ENCODE measurements at places on chromosomes 11 and 22.

- no peak for DNase-seq
Observed at GRCh38 chr11:117961896-117962295, 24.3 kb upstream of the IL10RA start.

DNA sequence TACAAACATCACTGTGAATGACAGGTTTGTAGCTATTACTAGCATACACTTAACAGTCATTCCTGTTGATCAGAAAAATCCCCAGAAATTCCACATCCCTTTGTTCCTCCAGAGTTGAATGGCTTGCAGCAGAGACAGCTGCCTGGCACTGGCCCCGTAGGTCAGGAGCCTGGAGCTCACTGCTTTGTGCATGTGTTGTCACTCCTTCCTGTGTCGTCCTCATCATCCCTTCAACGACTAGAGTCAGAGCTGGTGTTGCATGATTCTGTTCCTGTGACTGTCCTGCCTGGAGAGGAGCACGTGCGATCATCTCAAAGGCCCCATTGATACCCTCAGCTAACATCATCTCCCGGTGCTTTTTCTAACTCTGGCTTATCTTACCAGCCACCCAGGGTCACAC lies 58.3 kb downstream of the LDLRAD3 start:
- DNase-seq: no peak

- DNase-seq: no peak
Observed at GRCh38 chr22:25966448-25966913, 202.8 kb upstream of the SEZ6L start.

GRCh38 chr11:17612221-17613188 lies 65.4 kb downstream of the OTOG start:
- no peak for DNase-seq

GRCh38 chr11:112886434-112887370 lies 74.5 kb upstream of the NCAM1 start:
- no peak for DNase-seq

DNA sequence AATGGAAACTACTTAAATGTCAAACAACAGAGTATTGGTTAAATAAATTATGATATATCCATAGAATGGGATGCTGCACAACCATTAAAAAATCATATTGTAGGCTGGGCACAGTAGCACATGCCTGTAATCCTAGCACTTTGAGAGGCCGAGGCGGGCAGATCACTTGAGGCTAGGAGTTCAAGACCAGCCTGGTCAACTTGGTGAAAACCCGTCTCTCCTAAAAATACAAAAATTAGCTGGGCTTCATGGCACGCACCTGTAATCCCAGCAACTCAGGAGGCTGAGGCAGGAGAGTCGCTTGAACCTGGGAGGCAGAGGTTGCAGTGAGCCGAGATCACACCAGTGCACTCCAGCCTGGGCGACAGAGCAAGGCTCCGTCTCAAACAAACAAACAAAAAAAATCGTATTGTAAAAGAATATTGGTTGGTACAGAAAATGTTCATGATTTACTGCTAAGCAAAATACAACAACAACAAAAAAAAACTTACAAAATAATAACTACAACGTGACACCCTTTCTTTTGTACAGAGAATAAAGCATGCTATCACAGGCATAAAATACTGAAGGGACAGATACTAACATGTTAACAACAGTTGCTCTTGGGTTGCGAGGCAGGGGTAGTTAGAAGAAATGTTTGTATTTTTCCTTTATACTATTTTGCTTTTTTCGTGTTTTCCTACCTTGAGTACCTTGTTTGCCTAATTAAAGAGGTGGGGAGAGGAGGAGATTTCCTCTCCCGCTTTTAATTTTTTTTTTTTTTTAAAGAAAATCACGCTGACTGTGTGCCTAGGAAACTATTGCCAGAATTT lies 21.3 kb upstream of the RRAS2 start:
- no peak for DNase-seq

DNA sequence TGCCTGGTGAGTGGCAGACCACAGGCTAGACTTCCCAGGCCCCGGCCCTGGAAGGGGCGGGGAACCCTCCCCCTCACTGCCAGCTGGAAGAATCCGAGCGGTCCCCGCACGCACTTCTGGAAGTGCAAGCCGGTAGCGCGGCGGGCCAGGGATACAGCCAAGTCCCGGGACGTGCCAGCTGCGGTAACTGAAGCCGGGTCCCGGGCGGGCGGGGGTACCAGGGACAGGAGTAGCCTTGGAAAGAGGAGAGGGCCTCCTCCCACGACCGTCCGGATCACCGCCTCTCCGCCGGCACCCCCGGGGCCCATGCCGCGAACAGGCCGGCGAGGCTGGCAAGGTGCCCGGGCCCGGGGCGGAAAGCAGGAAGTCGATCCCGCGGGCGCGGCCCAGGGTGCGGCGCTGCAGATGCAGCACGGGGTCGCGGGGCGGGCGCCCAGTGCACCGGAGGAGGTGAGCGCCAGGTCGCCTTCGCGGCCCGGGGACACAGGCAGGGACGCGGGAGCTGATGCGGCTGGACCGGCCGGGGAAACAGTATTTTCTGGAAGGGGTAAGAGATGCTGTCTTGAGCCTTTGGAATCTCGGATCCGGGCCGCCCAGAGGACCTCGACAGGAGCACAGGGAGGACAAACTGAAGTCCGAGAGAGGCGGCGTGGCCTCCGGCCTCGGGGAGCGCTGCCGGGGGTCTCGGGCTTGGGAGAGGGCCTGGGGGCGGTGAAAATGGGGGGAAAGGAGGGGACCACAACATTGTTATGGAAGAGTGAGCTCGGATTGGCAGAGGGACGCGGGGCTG lies 783 bp upstream of the SLC35C1 start:
- DNase-seq: peak; percentile 43

- no peak for DNase-seq
Observed at GRCh38 chr11:26194881-26195280, 137.0 kb upstream of the ANO3 start.

DNA sequence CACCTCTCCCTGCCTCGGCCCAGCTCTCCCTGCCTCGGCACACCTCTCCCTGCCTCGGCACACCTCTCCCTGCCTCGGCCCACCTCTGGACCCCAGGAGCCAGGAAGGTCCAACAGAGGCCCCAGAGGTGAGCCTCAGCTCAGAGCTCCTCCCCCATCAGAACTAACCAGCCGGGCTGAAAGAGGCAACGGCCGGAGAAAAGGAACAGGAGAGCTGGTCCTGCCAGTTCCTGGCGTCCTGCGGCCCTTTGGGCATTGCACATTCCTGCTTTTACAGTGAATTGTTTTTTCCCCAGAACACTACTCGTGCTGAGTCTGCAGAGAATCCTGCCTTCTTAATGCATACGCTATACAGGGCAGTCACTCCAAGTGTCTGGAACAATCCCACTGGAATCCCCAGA lies 45.8 kb downstream of the LMO1 start:
- no peak for DNase-seq

DNA sequence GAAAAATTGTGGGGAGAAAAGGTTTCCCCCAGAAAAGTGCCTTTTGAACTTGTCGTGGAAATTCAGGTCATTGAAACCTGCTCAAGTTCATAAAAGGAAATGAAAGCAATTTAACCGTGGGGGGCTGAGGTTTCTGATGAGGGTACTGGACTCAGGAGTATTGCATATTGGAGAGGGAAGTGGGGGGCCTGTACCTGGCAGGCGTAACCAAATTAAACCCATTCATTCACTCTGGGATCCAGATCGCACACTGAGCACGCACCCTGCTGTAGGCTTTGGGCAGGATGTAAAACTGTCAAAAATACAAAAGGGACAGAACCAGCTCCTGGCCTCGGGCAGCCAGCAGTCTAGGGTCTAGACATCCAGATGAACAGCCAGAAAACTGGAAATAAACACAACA lies 1517.4 kb downstream of the BRD1 start:
- DNase-seq: no peak

GRCh38 chr22:47626428-47627390 lies 864.3 kb downstream of the TBC1D22A start:
- DNase-seq: no peak

- DNase-seq: no peak
Observed at GRCh38 chr22:22657712-22658111, 13.3 kb downstream of the GGTLC2 start.

DNA sequence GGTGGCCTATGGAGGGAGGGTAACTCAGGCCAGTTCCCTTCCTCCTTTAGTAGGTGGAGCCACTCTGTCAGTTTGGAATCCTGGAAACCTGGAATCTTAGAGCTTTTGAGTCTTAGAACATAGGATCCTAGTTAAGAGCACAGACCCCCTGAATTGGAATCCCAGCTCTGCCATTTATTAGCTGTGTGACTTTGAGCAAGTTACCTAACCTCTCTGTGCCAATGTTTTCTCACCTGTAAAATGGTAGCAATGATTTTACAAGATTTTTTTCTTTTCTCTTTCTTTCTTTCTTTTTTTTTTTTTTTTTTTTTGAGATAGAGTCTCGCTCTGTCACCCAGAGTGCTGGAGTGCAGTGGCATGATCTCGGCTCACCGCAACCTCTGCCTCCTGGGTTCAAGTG lies 17.1 kb upstream of the CACNA1I start:
- DNase-seq: no peak

- DNase-seq: no peak
Observed at GRCh38 chr22:27105142-27106025, 448.0 kb downstream of the MIAT start.

DNA sequence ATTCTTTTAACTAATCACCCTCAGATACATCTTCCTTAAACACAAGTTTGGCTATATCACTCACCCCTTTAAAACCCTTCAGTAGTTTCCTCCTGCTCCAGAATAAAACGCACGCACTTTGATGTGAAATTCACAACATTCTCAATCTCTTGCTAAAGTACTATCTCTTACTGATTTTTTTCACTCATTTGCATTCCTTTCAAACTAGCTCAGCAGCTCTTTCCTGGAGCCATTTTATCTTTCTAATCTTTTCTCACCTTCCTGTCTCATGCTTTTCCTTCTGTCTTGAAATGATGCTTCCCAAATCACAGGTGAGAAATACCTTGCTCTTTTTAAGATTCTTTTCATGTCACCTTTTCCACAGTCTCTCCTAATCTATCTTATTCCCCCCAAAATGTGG lies 1074.4 kb downstream of the DLG2 start:
- no peak for DNase-seq

DNA sequence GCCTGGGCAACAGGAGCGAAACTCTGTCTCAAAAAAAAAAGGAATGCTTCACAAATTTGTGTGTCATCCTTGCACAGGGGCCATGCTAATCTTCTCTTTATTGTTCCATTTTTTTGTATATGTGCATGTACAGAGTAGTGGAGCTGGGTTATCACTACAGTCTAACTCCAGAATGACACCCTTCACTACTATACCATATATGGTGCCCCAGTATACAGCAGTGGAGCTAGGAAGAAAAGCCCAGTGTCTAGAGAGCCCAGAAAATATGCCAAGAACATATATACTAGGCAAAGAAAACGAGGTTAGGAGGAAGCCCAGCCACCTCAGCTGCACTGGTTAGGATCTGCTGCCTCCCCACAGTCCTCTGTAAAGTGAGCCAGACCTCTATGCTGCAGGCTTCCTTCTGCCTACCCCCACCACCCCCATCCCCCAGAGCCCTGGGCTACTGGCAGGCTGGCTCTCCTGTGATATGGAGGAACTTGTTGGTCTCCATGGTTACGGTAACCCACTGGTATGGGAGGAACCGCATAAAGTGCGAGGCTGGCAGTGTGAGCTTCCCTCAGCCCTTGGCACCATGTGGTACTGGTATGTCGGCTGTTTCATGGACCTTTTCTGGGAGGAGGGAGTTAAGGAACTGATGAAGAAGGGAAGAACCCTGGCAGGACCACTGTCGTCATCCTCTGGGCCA lies 34.3 kb downstream of the RCOR2 start:
- DNase-seq: no peak

- no peak for DNase-seq
Observed at GRCh38 chr11:116062490-116063171, 558.4 kb upstream of the CADM1 start.

DNA sequence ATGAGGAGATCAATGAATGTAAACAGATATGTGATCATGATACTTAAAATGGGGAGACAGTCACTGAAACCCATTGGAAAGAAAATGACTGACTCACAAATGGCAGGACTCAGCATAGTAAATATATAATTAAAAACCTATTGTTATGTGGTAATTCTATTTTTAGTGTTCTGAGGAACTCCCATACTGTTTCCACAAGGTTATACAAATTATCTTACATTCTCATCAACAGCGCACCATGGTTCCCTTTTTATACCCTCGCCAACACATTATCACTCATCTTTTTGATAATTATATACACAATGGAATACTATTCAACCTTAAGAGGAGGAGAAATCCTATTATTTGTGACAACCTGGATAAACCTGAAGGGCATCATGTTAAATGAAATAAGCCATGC lies 17.1 kb downstream of the OR5B21 start:
- no peak for DNase-seq

DNA sequence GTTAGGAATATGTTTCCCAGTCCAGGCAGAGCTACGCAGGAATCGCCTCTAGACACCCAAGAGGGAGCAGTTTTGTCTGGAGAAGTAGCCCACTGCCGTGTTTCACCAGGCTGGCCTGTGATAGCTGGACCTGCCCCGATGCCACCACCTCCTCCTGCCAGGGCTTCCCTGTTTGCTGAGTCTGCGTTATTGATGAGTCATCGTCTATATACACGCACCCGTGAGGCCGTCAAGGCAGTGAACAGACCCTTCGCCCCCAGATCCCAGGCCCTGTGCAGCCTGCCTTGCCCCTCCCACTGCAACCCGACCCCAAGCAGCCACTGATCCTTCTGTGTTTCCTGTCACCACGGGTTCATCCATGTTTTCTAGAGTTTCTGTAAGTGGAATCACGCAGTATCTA lies 141.9 kb downstream of the IGLL1 start:
- DNase-seq: no peak

DNA sequence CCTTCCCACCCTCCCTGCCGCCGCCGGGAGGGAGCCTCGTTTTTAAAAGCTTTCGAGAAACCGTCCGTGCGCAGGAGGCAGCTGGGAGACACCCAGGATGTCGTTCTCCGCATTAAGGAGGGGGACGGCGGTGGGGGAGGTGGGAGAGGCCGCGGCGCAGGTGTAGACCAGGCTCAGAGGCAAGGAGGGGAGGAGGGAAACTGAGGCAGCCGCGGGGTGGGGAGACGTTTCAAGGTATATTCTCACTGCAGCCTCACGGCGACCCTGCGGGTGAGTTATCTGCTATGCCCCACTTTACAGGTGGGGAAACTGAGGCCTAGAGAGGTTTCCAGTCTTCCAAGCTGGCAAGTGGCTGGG lies 42.7 kb downstream of the CYTH4 start:
- no peak for DNase-seq

DNA sequence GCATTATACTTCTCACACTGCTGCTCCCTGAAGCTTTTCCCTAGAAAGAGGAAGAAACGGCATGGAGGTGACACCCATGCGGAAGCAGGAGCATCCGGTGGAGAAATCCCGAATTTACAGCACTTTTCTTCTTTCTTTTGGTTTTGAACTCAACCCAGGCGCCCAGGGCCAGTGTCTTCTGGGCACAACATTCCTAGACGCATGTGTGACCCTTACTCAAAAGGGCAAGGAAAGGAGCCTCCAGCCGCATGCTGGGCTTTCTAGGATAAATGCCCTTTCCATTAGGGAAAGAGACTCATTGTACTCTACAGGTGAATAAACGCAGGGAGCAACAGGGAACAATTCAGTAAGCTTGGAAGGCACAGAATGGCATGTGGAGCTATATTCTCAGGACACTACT lies 19.5 kb downstream of the ADAMTS8 start:
- no peak for DNase-seq
